ELR (cell line): ENCODE measurements at places on chromosomes 13 and 19.

GRCh38 chr13:39586151-39586550 lies 16.8 kb downstream of the LHFPL6 start:
- DNase-seq = no peak

DNA sequence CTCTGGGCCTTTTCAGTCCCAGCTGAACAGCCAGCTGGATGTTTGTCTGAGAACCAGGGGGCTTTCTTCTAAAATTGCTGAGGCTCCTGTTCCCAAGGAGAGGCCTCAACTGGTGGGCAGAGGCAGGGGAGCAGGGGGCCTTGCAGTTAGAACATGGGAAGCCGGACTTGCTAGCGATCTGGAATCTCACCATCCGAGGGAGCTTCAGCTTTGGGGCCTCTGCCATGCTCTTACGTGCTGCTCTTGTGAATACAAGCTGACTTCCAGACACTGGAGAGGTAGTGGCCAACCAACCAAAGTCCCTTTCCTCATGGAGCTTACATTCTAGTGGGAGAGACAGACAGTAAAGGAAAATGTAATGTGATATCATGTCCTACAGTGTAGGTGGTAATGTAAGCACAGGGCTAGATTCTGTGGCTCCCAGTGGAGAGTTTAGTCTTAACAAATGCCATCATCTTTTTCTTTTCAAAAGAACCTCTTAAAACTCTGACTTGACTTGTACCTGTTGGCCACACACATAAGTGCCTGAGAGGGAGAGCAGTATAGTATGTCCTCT lies 22.2 kb downstream of the SHISA2 start:
- DNase-seq = no peak

DNA sequence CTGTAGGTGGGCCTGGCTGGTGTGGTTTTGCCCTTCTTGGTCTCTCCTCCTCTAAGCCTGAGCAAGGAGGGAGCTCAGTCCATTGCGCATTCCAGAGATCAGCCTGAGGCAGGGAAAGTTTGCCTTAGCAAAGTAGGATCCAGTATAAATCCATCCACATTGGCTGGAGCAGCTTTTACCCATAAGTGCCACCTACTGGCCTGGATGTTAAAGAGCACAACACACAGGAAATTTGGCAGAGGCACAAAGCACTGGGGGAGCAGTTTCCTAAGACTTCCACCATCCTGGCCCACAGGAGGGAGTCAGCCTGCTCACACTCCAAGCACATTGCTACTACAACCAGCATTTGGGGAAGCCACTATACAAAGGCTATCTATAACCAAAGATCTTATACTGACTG lies 1124.2 kb downstream of the SLITRK1 start:
- peak; percentile 46 for DNase-seq

DNA sequence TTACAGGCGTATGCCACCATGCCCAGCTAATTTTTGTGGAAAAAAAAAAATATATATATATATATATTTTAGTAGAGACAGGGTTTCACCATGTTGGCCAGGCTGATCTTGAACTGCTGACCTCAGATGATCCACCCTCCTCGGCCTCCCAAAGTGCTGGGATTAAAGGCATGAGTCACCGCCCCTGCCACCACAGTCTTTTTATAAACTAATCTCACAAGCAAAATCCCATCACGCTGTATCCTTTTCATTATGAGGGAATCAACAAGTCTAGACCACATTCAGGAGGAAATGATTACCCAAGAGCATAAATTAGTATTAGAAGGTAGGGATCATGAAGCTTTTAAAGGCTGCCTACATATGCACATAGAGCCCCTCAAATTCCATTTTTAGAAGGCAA lies 210.6 kb upstream of the NBEA start:
- peak; percentile 6 for DNase-seq

- DNase-seq = no peak
These were observed 167.5 kb upstream of the TMTC4 start for GRCh38 chr13:100842136-100842535.

- DNase-seq = peak; percentile 69
These were observed 4.3 kb upstream of the LRRC8E start for GRCh38 chr19:7883796-7884570.

- DNase-seq = no peak
These were observed 35.0 kb upstream of the CACTIN start for GRCh38 chr19:3661284-3662238.

GRCh38 chr19:35975608-35976214 lies 19.3 kb upstream of the SDHAF1 start:
- peak; percentile 33 for DNase-seq

DNA sequence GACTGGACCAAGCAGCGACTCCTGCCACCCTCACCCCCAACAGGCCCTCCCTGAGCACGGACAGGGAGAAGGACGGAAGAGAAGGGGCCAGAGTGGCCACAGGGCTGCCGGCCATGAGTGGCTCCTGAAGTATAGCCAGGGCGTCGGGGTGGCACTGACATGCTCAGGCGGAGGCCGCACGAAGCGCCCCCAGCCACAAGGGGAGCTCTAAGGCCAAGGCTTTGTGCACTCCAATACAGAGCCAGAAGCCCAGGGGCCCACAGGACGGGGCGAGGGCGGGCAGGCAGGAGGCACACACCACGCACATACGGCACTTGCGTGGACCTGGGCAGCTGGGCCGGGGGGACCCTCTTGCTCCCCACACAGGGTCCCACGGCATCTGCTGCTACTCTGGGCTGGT lies 52.0 kb downstream of the KLF2 start:
- peak; percentile 31 for DNase-seq

GRCh38 chr13:78084401-78084800 lies 165.8 kb upstream of the EDNRB start:
- DNase-seq = no peak

DNA sequence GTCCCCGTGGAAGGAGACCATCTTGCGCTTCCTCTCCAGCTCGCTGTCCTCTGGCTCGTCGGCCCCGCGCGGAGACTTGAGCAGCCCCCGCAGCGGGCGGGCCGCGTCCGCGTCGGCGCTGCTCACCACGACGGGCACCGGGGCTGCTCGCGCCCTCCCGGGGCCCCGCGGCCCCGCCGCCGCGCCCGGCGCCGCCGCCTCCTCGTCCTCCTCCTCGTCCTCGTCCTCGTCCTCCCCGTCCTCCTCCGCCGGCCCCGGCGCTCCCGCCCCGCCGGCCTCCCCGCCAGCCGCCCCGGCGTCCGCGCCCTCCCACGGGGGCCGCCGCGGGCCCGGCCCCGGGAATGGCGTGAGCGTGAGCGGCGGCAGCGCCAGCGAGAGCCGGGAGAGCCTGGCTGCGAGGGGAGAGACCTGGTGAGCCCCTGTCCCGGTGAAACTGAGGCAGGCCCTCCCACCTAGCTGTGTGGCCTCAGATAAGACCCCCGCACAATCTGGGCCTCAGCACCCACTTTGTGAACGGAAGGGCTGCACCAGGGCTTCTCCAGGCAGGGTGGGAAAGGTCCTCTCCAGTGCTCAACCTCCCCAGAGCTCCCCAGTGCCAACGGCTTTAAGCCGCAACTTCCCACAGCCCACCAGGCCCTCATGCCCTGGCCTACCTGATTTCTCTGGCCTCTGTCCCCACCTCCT lies 17.8 kb downstream of the LMTK3 start:
- DNase-seq = no peak

DNA sequence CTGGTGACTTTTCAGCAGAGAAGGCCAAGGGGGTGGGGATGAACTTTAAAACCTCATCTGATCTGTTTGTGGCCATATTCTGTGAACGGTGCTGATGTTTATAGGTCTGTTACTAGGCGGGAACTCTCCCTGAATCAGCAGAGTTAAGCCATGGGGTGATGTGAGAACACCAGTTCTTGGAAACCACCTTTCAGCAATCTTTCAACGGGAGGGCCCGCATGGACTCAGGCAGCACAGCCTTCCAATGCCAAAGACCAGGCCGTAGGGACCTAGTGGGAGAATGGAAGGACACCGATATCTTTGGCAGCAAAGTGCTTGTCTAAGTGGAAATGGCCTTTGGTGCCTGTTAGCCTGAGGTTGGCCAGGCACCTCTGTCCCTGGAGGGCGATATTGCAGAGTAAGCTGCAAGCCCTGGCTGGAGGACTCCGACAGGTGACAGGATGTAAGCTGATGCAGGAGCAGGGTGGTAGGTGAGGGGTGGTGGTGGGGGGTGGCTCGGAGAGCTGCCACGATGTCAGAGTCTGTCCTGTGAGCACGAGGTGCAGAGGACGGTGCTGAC lies 57.0 kb downstream of the ERCC5 start:
- no peak for DNase-seq

DNA sequence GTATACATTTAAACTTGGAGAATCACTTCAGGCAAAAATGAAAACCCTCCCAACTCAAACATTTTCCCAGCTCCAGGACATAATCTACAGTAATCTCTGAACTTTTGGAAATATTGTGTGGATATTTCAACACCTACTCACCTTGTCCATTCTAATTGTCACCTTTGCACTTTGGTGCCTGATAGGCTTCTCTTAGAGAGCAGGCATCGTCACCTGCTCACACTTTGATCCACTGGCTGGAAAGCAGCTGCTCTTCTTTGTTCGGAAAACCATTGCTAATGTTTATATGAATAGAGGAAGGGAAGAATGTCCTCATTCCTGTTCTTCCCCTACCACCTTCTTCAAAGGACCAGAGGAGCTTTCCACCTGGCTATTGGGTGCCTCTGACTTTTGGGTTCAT lies 411.2 kb downstream of the FGF9 start:
- DNase-seq = no peak

DNA sequence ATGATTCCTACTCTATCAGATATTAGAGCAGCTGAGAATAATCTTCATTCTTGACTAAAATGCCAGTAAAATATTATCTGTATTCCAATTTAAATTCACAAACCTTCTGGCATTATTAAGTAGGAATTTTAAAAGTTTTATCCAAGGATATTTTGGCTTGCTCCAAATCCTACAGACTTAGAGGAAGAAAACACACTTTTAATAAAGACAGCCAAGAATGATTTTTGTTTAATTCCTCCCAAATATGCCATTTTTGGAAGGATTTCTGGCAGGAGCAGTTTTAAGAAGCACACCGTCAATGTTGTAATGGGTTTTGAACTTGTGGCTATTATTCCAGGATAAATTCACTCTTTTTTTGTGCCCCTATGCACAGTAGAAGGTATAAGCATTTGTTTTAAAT lies 355.1 kb downstream of the SLITRK5 start:
- no peak for DNase-seq

GRCh38 chr19:3338541-3339181 lies 27.7 kb upstream of the NFIC start:
- DNase-seq = no peak

DNA sequence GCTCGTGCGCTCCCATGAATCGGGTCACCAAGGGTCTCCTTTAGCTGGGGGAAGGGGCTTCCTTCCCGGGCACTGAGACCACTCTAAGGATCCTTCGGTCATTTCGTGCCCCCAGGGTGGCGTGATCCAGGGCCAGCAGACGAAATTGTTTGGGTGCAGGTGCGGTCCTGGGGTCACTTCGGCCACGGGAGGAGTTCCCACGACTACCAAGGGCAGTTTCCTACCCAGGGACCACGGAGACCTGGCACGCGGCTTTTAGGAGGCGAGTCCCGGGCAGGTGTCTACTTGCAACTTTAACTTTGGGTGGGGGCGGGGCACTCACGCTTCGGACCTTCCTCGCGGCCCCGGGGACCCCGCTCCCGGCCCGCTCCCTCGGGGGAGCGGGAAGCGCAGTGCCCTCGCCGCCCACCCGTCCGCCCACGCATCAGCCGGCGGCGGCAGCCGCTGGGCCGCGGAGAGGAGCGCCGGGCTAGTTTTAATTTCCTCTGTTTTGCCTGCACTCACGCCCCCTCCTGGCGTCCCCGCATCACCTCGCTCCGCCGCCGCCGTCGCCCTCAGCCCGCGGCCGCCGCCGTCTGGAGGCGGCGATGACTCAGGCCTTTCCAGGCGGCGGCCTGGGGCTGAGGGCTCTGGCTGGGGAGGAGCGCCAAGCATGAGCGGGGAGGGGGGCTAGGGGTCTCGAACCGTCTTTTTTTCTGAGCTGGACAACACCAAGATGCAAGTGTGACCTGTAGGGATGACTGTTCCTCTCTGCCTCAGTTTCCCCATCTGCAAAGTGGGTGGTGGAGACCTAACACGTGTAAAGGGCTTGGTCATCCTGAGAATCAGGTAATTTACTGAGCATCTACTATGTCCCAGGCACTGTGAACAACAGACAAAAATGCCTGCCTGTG lies 21.8 kb downstream of the OLFM2 start:
- DNase-seq = peak; percentile 88

GRCh38 chr13:93151277-93151676 lies 75.3 kb upstream of the GPC6 start:
- DNase-seq = peak; percentile 34

GRCh38 chr13:99030326-99030725 lies 52.5 kb upstream of the DOCK9 start:
- DNase-seq = no peak
